NCI-H2171 (cell line): ENCODE measurements at places on chromosomes 3 and 15.
A peak's percentile ranks its signal among the peaks of the same experiment; 100 is the strongest.

GRCh38 chr3:105845488-105845887 lies 23.3 kb downstream of the CBLB start:
- no peak for DNase-seq

- peak; percentile 69 for DNase-seq
Observed at GRCh38 chr15:92059036-92059970, 205.8 kb downstream of the SLCO3A1 start.

GRCh38 chr3:156867174-156867573 lies 41.0 kb downstream of the LEKR1 start:
- DNase-seq, result no peak

GRCh38 chr3:48507256-48508061 lies 3.5 kb upstream of the SHISA5 start:
- no peak for DNase-seq

- DNase-seq, result no peak
Observed at GRCh38 chr15:73054417-73054953, 2.2 kb downstream of the NEO1 start.

DNA sequence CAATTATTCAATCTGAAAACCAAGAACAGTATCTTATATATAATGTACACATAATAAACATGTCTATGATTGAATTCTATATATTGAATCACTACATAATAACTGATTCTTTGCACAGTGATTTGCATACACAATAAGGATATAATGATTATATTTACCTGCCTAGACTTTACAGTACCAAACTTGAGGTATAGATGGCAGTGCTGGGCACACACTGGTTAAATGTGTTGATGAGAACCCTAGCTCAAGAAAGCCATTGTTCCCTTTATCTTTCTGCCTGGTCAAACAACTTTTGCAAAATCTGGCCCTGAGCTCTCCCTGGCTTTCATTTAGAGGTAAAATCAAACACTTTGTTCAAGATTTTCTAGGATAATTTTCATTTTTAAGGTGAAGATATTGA lies 697.7 kb downstream of the TUSC7 start:
- DNase-seq, result no peak

- no peak for DNase-seq
Observed at GRCh38 chr15:80308002-80308401, 56.0 kb upstream of the CTXND1 start.

DNA sequence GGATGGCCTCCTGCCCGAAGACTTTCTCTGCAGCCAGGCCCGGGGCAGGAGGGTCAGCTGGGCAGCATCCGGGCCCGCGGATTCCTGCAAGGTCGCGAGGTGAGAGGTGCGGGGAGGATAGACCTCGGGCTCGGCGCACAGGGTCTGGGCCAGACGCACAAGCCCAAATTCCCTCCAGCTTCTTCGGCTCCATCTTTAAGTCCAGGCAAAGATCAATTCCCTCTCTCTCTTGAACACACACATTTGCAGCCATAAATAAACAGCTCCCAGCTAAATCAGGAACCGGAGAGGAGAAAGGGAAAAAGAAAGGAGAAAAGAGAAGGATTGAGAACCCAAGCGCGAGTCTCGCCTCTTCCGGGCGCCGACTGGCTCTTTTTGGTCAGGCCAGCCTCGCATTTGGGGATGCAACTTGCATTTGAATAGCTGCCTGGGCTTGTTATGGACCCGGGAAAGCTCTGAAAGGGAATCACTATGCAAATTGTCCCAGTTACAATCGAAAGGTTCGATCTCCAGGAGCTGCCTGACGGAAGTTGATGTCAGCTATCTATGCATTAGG lies 14.5 kb upstream of the ONECUT1 start:
- no peak for DNase-seq

GRCh38 chr3:66376568-66376967 lies 124.3 kb downstream of the LRIG1 start:
- no peak for DNase-seq

DNA sequence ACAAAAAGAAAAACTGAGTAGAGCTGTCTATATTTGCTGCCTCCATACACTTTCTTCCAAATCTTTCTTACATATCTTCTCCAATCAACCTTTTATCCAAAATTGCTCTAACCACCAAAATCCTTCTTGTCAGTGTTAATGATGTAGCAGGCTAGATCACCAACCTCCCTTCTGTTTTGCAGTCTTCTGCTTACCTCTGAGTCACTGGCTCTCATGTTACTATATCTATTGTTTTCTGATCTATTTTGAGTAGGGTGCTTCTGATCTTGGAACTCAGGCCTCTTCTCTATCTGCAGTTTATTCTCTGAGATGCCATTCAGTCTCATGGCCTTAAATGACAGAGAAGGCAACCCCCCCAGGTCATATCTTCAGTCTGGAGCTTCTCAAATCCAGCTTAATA lies 26.3 kb upstream of the AADAC start:
- DNase-seq, result no peak

DNA sequence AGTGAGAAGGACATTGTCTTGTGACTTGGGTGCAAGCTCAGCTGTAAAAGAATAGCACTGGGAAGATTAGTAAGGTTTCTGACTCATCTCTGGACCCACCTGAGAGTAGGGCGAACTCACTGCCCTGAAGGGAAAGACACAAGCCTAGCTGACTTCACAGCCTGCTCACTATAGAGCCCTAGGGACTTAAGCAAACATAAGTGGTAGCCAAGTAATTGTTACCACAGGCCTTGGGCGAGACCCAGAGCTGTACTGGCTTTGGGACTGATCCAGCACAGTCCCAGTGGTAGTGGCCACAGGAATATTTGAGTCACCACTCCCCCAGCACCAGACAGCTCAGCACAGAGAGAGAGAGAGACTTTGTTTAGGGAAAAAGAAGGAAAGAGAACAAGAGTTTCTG lies 429.9 kb downstream of the TBL1XR1 start:
- no peak for DNase-seq

- no peak for DNase-seq
Observed at GRCh38 chr15:77846360-77846759, 213.6 kb upstream of the LINGO1 start.

DNA sequence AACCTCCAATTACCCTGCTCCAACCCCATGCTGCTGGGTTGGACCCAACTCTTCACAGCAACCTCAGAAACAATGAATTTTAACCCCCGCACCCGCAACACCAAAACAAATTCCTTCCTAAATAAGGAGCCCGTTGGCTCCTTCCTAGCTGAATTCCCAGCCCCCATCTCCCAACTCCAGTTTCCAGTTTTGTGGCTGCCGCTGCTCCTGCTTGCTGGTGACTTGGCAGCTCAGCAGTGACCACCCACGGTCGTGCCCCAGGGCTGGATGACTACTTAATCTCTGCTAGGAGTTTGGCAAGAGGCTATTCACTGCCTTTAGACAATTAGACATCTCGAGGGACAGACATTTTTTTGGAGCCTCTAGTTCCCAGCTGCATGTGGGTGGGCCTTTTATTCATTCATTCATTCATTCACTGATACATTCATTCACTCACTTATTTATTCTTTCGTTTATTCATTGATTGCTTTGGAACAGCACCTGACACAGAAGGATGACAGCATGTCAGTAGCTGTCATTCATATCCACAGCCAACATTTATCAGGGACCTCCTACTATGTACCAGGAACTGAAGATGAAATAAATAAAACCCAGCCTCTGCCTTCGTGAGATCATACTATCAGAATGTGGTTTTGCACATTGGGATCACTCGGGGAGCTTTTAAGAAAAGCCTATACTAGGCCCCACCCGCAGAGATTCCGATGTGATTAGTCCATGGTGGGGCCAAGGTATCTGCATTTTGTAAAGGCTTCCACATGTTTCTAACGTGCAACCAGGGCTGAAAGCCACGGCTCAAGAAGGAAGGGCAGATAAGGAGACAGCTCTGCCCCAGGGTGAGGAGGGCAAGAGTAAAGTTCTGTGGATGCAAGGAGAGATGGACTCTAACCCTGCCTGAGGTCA lies 256.5 kb downstream of the SHQ1 start:
- no peak for DNase-seq

DNA sequence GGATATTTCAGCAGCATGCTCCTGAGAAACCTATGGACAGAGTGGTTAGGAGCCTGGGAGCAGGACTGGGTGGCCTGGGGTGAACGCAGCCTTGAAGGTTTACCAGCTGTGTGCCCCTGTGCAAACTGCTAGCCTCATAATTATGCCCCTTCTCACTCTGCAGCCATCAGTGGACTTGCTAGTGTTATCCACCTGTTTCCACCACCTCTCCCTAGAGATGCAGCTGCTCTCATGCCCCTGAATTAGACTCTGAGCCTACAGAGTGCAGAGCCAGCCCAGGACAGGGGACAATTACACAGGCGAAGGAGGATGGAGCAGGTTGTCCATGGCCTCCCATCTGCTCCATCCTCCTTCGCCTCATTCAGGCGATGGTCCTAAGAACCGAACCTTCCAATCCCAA lies 175.9 kb downstream of the ATP10A start:
- DNase-seq, result no peak

DNA sequence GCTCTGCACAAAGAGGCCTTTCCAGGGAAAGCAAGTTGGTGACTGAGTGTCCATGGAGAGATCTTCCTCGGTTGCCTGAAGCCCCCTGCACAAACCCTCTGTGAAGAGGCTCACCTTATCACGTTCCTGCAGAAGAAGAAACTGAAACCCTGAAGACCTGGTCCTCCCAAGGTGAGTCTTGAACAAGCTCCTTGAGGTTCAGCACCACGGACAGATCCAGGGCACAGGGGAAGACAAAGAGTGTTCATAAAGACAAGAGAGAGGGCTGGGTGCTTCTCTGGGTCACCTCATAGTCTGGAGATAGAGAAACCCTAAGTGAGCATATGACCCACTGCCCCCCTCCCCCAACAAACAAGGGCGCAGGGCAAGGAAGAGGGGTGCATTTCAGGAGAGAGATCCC lies 21.7 kb upstream of the TBC1D21 start:
- DNase-seq, result no peak
